ENCODE measurements at places on chromosomes 7 and 10.

DNA sequence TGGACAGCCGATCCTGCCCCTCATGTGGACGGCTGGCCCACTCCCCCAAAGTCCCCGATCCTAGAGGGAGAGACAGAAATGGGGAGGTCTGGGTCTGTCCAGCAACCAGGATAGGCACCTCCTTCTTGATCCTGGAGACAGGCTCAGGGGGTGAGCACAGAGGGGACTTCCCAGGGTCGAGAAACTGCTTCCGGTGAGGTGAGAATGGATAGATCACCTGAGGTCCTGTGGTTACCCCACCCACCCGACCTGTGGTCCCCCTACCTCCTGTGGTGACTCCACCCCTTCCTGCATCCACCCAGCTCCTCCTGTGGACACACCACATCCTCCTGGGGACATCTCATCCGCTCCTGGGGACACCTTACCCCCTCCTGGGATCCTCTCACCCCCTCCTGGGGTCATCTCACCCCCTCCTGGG, 27.4 kb upstream of the RASGEF1A start:
- no peak for DNase-seq

GRCh38 chr7:75963381-75963995, 30.9 kb downstream of the TMEM120A start:
- DNase-seq = no peak

DNA sequence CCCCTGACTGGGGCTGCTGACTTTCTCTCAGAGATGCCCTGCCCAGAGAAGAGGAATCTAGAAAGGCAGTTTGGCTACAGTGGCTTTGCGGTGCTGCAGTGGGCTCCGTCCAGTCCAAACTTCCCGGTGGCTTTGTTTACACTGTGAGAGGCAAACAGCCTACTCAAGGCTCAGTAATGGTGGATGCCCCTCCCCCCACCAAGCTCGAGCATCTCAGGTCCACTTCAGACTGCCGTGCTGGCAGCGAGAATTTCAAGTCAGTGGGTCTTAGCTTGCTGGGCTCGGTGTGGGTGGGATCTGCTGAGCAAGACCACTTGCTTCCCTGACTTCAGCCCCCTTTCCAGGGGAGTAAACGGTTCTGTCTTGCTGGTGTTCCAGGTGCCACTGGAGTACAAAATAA, 734.5 kb upstream of the LRRN3 start:
- DNase-seq = no peak

DNA sequence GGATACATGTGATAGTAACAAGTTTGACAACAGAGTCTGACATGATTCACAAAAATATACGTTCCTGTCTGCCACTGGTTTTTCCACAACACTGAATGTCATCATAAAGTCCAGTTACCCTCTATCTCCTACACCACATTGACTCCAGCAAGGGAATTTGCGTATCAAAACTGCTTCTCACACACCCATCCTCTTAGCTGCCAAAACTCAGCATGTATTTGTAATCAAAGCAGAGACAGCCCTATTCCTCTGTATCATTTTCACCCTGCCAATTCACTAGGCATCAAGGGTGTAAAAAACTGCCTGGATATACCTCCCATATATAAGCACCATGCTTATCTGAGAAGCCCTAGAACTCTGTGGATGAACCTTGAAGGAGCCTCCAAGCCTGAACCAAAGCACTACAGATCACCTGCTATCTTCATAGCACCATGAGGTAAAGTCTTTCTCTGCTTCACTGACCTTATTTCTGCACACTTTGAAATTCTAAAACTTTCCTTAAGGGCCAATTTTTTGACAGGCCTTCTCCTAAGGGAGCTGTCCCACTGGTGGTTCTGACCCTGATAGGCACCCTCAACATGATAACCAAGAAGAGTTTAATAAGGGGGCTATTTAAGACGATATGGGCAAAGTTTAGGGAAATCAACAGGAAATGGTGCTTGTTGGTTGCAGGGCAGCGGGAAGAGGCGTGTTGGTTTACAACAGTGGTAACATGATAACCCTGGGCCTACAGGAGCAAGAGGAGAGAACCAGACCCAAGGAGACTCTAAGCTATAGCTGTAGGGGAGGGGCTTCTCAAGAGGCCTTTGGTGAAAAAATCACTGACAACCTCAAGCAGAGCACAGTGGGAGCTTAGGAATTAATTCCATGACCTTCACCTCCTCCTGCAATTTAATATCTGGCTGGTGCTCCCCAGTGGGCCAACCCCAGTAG, at the start of gene IFIT1B:
TSS of gene IFIT1B (plus strand) at position 352 of the 933 bp plus-strand sequence. CDS start at position 432, 80 bp downstream.
- no peak for DNase-seq

GRCh38 chr10:123821136-123821535, 70.5 kb downstream of the CPXM2 start:
- DNase-seq = no peak

GRCh38 chr7:154178895-154179294, 126.7 kb downstream of the DPP6 start:
- no peak for DNase-seq

GRCh38 chr7:93551063-93551895, 23.2 kb downstream of the CALCR start:
- DNase-seq = peak; percentile 22

GRCh38 chr10:132136689-132137088, 50.1 kb upstream of the DPYSL4 start:
- DNase-seq = no peak

DNA sequence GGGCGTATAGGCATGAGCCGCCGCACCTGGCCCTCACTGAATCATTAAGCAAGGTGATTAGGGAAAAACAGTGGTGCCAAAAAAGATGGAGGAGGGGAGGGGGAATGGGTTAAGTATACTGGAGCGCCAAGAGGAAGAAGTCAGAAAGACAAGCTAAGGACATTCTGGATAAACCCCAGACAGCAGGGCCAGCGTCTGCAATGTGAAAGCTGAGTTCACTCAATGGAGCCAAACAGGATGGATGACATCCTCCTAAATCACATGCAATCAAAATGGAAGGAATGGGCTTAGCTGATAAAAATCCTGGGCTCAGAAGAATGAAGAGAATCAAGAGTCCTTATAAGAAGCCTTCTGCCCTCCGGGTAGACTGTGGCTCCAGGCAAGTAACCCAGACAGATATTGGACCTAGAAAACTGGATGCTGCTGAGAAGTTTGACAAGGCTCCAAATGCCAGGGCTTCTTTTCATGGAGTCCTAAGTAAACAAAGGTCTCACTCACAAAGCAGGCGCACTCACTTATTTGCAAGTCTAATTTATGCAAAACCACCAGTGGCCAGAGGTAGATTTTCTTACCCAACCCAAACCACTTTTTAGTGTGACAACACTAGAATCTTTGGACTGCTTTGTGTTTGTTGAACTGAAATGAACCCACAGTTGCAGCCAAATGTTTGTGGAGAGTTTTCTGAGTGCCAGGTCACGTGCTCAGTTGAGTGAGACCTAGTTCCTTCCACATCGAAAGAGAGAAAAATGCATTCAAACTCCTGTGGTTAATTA, 519.1 kb upstream of the AUTS2 start:
- DNase-seq = peak; percentile 70

DNA sequence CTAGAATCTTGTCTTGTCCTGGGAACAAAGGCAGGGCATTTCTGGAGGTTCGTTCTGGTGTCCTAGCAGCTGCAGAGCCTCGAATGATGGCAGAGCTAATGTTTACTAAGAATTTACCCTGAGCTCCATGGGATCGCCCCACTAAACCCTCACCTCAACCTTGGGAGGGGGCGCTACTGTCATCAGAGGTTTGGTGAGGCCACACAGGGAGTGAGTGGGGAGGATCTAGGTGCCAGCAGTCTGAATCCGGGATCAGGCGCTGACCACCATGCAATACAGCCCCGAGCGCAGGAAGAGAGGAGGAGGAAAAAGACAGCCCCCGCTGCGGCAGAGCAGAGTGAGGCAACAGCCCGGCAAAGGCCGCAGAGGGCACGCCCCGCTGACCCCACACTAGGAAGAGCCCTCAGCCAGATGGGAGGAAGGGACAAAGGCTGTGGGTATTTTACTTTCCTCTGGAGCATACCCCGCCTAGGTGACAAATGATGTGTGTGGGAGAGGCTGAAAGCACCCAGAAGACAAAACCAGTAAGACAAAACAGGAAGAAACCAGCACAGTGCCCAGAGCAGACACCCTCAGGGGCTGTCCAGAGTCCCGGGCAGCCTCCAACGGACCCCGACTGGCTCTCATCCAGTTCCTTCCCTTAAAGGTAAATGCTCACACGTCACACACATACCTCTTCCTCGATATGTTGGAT, 103.5 kb downstream of the FAM53B start:
- DNase-seq = no peak

GRCh38 chr10:124688386-124688785, 55.8 kb downstream of the FAM53B start:
- DNase-seq = no peak

DNA sequence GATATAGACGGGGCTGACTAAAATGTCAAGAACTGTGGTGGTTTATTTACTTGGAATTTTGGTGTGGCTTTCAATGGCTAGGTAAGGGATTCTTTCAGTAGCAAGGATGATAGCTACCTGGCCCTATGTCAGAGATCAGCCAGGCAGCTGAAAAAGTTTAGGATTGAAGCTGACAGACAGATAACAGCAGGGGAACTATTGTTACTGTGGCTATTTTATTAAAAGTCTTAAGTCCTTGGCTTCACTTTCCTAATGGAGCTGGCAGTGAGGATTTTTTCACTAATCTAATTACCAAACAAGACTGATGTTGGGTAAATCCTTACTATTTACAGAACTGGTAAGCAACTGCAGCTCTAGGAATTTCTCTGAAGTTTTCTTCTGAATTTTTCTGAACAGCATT, 72.4 kb upstream of the ANLN start:
- no peak for DNase-seq

- DNase-seq = no peak
Measured at GRCh38 chr10:3647074-3647473, 137.9 kb downstream of the KLF6 start.

- no peak for DNase-seq
Measured at GRCh38 chr10:1128115-1128514, 71.9 kb downstream of the WDR37 start.
